Right ventricle myocardium inferior (tissue), 1 donor: ENCODE measurements at places on chromosomes 1 and 21. TPM values are rescaled to one million over a fixed set of nuclear protein-coding genes. Genes with fewer than 3 reads are reported as not detected.

- DNase-seq, result no peak
These were observed 422.1 kb downstream of the LRRIQ3 start for GRCh38 chr1:73775896-73776295.

GRCh38 chr1:234618737-234619049 is 8.7 kb upstream of the IRF2BP2 start:
- no peak for DNase-seq

Gene SCAF4
- 15.9 TPM for total RNA-seq

Gene SLAMF9
- not detected for total RNA-seq

Gene OR6N1
- total RNA-seq, result not detected
